Hematopoietic multipotent progenitor cell treated with erythropoietin and hydrocortisone succinate and interleukin-3 and kit ligand, for 8 days (in vitro differentiated cells): ENCODE measurements at places on chromosomes 6 and 20.

- DNase-seq = no peak
Observed at GRCh38 chr6:150208611-150209352, 65.9 kb downstream of the PPP1R14C start.

- no peak for DNase-seq
Observed at GRCh38 chr20:19934792-19935491, 82.2 kb upstream of the NAA20 start.

GRCh38 chr6:102229271-102229670 lies 835.8 kb downstream of the GRIK2 start:
- no peak for DNase-seq

DNA sequence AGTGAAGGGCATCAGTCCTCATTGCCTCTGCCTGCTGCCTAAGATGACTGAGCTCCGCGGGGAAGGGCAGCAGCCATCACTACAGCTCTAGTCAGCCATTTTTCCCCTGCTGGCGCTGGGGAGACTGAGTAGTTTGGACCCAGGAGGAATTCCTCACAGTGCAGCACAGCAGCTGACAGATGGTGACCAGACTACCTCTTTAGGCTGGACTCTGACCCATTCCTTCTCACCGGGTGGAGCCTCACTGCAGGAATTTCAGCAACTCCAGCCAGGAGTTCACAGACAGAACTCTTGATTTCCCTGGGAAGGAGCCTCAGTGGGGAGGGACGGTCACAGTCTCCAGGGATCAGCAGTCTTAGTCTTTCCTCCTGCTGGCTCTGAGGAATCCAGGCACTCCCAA lies 492.0 kb upstream of the MMS22L start:
- no peak for DNase-seq

DNA sequence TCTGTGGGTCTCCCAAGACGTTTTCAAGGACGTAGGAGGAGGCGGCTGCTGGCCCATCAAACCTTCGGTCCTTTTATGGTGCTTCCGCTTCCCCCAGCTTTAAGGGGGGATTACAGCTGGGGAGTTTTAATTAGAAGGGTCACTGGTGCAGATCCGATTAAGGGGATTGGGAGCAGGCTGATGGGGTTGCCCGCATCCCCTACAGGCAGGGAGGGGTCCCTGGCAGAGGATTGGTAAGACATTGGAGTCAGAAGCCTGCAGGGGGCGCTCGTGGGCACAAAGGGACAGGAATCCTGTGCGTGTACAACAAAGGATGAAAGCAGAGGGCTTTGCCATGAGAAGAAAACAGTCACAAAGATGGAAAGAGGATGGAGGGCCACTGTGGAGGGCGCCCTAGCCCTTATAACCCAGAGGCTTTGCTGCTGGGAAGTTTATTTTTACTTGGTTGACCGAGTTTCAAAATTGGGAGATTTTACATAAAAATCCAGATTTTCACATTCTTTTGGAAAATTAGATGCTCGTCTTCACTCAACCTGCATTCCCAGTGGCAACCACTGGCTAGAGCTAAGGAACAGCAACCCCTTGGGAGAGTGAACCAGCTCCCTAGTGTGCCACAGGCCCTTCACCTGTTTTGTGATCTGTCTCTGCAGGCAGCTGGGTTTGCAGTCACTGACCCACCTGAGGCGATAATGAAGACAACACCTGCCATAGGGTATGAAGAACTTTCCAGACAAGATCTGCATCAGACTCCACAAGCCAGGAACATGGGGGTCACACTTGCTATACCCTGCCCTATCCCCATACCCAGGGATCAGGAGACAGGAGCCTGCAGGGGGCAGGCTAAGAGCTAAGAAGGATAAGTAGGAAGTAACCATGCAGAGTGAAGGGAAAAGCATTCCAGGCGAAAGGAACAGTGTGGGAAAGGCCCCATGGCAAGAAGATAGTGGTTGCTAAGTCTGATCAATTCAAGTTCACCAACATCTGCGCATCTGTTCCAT lies 97.7 kb downstream of the KCNB1 start:
- DNase-seq = peak; percentile 77

DNA sequence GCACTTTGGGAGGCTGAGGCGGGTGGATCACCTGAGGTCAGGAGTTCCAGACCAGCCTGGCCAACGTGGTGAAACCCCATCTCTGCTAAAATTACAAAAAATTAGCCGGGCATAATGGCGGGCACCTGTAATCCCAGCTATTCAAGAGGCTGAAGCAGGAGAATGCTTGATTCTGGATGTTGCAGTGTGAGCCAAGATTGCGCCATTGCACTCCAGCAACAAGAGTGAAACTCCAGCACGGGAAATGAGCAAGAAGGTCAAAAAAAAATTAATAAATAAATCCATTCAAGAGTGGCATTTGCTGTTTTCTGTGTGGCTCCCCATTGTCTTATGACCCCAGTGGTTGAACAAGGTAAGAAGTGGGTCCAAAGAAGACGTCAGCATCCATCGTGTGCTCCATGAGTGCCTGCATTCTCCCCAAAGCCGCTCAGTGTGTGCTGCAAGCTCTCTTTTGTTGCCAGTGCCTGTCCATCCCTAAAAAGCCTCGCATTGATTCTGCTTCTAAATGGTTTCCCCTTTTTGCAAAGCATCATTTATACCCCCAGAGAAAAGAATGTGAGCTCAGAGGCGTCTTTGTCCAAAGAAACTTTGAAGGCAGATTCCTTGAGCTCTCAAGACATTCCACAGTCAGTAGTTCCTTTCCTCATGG lies 38.8 kb upstream of the MAP3K4 start:
- DNase-seq = no peak

DNA sequence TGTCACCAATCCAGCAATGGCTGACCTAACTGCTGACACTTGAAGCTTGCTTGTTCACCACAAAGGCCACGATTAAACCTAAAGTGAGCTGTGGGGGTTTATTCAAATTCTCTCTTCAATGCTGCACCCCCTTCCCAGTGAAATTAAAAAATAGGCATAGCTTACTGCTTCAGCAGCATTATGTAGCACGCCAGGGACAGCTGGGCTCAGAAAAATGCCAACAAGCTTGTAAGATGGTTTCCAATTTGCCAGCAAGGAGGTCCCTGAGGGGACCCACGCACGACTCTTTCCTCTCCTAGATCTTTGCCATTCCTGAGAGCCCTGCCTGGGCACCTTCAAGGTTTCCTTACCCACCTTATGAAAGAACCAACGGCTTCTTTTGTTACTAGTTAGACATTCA lies 113.5 kb upstream of the CDH4 start:
- DNase-seq = no peak

DNA sequence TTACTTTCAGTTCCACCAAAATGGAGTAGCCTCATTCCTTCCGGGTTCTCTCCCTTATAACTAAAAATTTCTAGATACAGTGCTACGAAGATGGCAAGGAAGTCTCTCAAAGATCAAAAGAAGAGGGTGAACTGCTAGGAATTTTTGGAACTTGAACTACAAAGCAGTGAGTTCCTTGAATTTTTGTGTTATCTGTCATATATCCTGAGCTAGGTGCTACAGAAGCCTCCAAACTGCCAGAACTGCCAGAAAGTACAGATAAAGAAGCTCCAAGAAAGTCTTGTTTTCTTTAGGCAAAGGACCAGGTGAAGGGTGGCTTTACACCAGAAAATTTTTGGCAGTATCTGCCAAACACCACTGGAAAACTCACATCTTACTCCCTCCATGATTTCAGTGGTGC lies 218.8 kb upstream of the FLRT3 start:
- no peak for DNase-seq

DNA sequence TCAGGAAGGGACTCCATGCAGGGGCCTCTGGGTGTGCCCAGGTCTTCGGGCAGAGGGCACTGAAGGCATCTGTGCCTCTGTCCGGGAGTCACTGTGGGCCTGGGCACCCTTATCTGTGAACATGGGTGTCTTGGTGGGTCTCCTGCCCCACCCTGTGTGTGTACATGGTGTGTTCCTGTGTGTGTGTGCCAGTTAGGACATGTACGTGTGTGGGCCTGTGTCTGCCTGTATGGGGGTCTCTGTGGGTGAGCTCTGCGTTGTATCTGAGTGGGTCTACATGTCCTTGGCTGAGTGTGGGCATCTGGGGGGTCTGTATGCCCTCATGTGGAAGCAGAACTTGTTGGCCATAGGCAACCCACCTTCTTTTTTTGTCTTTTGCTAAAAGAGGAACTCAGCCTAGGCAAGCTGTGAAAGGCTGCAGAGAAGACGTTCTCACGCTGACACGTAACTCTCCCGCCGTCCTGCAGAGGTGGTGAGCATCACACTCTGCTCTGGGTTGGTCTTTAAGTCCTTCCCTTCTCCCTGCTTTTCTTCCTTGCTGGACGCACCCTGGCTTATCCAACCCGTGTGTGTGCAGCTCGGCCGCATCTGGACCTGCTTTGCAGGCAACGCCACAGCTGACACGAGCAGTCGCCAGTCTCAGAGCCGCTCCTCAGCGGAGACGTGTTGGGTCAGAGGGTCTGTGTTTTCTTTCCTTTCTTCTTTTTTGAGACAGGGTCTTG lies 532 bp upstream of the NPBWR2 start:
- no peak for DNase-seq

GRCh38 chr6:3803627-3804468 lies 45.3 kb upstream of the FAM50B start:
- DNase-seq = no peak

- DNase-seq = no peak
Observed at GRCh38 chr6:144352331-144352730, 67.2 kb downstream of the UTRN start.

DNA sequence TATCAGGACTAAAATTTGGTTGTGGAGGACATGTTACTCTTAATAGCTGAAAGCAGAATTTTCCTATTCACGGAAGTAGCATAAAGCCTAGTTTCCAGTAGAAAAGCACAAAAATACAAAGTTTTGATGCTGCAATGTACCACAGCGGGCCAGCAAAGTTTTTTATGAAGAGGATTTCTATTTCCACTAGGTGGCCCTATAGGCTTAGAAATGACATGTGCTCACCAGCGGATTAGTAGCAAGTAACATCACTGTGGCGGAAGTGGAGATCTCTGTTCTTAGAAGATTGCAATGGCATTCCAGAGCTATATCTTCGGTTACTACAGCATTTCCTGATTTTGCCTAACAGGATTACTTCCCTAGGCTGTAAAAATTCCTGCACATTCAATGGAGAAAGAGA lies 1219.0 kb upstream of the EYS start:
- no peak for DNase-seq

DNA sequence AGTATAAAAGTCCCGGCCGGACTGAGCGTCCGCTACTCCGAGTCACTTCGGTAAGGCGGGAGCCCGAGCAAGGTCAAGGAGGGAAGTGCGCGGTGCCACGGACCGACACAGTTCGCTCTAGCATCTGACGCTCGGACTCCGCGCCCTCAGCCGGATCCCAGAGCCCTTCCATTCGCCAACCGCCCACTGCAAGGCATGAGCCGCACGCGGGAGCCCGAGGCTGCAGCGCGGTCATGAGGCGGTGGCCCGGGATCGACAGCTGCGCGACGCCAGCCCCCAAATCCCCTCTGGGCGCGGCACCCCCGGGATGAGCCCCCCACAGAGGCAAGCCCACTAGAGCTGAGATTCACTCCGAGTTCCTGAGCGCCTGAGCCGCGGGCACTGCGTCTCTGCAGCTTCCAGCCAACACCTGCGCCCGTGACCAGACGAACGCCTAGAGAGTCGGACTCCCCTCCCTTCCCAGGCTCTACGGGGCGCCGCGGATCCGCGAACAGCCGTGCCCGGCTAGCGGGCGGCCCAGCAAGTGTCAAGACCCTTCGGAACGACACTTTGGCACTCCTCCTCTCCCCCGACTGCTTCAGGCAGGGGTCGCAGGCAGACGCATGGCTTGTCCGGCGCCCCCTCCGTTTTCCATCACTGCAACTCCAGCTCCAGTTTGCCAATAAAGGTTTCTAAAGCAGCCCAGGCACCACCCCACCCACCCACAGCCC lies 725 bp upstream of the ISM1 start:
- DNase-seq = peak; percentile 17

GRCh38 chr6:1318036-1318435 lies 6.1 kb downstream of the FOXQ1 start:
- DNase-seq = no peak

DNA sequence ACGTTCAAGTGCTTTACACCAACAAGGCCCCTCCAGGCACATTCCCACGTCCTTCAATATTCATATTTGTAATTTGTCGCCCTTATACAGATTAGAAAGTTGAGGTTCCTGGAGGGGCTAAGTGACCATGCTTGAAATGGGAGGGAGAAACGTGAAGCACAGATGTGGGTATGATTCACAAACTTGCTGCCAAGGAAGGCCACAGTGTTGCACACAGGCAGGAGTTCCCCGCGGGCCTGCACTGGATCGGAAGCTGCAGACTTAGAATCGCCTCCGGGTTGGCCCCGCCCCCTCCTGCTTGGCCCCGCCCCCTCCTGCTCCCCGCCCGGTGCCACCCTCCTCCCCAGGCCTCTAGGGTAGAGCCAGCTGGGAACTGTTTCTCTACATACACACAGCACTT lies 58.2 kb upstream of the QKI start:
- DNase-seq = no peak

DNA sequence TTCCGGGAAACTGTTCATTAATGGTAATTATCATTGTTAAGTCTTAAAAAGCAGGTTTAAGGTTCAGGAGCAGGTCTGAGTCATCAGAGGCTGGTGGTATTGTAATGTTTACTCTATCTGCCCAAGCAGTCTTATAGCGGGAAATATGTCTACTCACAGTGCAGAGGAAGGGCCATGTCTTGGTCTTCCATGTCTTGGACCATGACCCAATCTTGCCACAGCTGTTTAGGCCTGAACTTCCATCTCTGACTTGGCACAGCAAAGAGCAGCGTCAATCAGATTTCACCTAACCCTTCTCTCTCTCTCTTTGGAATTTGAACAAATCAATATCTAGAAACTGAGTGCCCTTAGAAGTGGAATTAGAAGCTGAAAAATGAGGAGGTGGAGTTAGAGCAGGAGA lies 25.8 kb downstream of the SLC2A12 start:
- no peak for DNase-seq

DNA sequence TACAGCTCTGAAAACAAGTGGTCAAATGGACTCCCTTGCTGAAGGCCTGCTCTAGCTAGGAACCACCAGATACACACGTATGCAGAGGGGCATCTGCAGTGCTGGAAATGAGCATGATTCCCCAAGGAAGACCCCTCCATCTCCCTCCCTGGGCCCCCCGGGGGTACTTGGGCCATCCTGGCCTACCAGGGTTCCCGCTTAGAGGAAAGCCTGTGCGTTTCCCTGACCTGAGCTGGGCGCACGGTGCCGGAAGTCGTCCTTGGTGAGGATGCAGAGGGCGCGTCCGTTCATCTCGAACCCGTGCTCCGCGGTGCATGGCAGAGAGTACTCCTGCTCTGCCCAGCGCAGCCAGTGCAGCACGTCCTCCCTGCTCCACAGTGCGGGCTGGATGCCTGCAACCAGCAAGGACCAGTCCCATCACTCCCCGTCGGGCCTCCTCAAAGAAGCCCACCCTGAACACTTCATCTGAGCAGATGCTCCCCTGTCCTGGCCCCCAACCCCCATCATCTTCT lies 11.8 kb downstream of the ETV7 start:
- DNase-seq = no peak

- DNase-seq = peak; percentile 7
Observed at GRCh38 chr6:136113736-136114173, 136.4 kb downstream of the MTFR2 start.

GRCh38 chr20:34525709-34526416 lies 9.6 kb downstream of the DYNLRB1 start:
- DNase-seq = no peak

GRCh38 chr6:137661601-137662000 lies 167.4 kb upstream of the OLIG3 start:
- DNase-seq = peak; percentile 45

GRCh38 chr6:132174919-132175318 lies 223.7 kb upstream of the CCN2 start:
- no peak for DNase-seq
